ENCODE measurements at places on chromosomes 6 and 20.
A peak's percentile ranks its signal among the peaks of the same experiment; 100 is the strongest.

GRCh38 chr6:119442776-119443184 lies 93.2 kb upstream of the MAN1A1 start:
- no peak for DNase-seq

DNA sequence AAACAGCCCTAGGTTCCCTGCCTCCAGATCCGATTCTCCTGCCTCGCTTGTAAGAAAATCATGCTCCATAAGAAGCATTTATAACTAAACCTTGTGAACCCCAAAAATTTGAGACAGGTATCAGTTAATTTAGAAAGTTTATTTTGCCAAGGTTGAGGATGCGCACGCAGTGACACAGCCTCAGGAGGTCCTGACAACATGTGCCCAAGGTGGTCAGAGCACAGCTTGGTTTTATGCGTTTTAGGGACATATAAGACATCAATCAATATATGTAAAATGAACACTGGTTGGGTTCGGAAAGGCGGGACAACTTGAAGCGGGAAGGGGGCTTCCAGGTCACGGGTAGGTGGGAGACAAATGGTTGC lies 2.1 kb downstream of the ACOT13 start:
- DNase-seq = no peak

GRCh38 chr20:4490606-4491280 lies 231.0 kb upstream of the PRND start:
- DNase-seq = peak; percentile 61

GRCh38 chr6:29665942-29666825 lies 9.3 kb downstream of the MOG start:
- no peak for DNase-seq

DNA sequence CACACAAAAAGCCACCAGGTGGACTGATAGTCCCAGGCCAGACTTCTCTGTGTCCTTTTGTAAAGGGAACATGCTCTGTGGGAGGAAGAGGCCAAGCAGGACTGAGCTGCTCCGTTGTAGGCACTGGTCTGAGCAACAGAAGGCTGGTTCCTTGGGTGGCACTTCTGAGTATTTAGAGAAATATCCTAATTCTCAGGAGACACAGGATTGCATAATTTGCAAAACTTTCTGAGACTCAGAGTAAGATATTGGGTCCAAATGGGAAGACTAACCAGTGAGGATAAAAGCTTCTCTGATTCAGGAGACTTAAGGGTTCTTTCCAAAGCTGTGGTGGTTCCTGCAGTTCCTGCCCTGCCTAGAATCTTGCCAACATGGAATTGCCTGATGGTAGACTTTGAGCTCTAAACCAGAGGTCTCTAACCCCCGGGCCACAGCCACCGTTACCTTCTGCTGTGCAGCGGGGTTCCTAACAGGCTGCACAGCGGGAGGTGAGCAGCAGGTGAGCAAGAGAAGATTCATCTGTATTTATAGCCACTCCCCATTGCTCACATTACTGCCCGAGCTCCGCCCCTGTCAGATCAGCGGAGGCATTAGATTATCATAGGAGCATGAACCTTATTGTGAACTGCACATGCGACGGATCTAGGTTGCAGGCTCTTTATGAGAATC lies 107.0 kb downstream of the OLIG3 start:
- no peak for DNase-seq

DNA sequence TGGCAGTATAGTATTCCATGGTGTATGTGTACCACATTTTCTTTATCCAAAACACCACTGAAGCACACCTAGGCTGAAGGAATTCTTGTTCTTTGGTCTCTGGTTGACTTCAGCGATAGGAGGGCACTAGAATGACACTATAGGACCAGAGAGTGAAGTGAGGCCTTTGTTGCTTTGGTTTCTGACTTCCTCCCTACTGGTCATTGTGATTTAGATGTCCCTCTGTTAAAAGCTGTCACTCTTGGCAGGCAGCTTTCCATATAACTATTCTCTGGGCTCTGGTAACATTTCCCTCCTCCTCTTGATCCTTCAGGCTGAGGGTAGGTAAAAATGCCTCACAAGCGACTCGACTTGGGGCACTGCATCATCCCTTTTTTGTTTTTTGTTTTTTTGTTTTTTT lies 236.3 kb downstream of the MAFB start:
- DNase-seq = no peak

DNA sequence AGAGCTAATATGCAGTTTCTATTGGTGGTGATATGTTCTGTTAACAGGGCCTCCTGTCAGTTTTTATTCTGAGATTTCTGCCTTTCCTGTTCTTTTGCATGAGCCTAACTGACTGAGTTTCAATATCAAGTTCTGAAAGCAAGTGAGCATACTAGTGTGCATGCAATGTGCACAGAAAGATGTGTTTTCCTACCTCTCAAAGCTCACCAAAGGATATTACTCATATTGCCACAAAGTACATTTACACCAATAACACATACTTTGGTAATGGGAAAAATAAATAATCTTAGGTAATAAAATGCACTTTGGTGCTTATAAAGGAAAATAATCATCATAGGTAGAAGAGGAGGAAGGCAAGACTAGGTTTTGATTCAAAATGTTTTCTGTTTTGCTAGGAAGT lies 195.0 kb downstream of the KHDC1L start:
- DNase-seq = no peak
